Stimulated activated CD8-positive, alpha-beta memory T cell treated with anti-CD3 and anti-CD28 coated beads, Interleukin-15, amount 100 ng/mL, for 1 hour (primary cell): ENCODE measurements at places on chromosomes 3 and 15.

- DNase-seq: no peak
Observed at GRCh38 chr15:35667908-35668307, 121.9 kb upstream of the DPH6 start.

DNA sequence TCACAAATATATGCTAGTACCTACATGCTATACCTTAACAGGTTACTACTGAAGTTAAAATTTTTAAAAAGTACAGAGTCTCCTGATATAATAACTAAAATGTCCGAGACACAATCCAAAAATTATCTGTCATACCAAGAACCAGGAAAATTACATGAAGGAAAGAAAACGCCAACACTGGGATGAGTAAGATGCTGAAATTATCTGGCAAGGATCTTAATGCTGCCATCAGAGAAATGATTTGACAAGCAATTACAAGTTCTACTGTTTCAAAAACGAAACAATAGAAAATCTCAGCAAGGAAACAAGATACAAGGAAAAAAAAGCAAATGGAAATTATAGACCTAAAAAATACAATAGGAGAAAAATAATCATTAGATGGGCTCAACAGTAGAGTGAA, 92.5 kb downstream of the UBE3A start:
- DNase-seq: no peak

GRCh38 chr3:184377374-184377773, 633 bp downstream of the THPO start:
- DNase-seq: no peak

DNA sequence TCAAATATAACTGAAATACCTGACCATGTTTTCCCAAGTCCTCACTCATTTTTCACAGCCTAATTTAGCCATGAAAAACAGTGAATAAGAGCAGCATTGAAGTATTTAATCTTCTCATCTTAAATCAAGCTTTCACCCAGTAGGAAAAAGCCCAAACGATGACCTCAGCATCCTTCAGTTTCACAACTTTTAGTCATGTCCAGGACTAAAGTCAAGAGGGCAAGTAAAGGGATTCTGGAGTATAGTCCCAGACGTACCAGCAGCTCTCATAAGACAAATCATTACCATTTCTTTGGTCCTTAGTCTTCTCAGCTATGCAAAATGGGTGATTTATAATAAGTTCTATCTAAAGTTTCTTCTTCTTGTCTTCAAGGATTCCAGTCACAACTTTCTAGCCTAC, 237.3 kb downstream of the IL5RA start:
- no peak for DNase-seq

DNA sequence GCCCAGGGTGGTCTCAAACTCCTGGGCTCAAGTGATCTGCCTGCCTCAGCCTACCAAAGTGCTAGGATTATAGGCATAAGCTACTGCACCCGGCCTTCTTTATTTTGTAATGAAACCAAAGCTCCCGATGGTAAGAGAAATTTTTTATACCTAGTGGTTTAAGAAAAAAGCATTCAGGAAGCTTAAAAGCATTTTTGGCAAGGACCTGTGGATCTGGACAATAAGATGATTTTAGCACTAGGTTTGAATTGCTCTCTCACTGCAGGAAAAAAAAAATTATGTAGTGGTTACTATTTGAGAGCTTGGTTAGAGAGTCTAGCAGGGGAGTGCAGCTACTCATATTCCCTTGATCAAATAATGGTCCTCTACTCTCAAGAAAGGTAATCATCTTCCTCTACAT, 64.9 kb upstream of the PIK3R4 start:
- DNase-seq: no peak

- DNase-seq: no peak
Observed at GRCh38 chr3:109984976-109985375, 647.6 kb upstream of the DPPA4 start.

DNA sequence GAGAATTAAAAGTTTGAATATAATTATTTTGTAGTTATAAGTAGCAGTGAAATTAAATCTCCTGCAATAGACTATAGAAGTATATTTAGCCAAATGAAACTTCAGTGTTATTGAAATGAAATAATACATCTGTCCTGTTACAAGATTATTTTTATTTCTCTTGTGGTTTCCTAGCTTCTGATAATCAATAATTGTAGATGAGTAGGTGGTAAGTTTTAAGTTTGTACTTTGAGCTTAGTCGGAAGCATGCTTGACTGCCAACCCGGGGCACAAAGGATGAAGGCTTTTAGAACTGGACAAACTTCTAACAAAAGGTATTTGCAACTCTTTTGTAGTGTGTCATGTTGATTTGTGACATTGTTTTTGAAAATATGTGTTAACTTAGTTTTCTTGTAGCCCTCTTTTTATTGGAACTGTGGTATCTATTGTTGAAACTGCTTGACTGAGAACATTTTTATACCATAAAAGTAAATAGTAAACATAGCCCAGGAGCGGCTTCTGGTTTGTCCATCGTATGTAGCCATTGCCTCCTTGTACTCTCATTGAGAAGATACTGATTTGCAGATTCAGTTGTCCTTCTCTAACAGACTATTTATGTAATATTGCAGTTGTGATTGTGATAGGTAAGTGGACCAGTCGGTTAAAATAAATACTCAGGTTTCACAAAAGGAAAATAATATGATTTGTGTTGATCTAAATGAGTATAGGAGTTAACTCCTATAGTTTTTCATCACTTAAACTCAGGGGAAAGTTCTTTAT, 2.9 kb downstream of the CTNNB1 start:
- no peak for DNase-seq

DNA sequence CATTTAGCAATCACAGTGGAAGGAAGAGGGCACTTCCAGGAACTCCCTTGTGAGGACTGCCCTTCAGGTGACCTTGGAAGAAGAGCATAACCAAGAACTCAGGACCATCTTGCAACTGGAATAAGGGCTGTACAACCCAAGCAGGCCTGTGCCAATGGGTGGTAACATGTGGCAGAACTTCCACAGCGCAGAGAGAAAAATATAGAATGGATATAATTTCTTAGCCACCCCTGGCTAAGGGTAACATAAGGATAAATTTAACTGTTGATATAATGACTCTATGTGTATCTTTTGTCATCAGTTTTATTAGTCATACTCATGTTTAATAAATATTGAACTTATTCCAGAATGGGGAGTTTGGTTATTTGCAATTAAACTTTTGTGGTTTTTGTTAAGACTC, 13.4 kb upstream of the MFSD1 start:
- DNase-seq: no peak

- DNase-seq: no peak
Observed at GRCh38 chr3:122513386-122514122, 1.2 kb downstream of the KPNA1 start.

DNA sequence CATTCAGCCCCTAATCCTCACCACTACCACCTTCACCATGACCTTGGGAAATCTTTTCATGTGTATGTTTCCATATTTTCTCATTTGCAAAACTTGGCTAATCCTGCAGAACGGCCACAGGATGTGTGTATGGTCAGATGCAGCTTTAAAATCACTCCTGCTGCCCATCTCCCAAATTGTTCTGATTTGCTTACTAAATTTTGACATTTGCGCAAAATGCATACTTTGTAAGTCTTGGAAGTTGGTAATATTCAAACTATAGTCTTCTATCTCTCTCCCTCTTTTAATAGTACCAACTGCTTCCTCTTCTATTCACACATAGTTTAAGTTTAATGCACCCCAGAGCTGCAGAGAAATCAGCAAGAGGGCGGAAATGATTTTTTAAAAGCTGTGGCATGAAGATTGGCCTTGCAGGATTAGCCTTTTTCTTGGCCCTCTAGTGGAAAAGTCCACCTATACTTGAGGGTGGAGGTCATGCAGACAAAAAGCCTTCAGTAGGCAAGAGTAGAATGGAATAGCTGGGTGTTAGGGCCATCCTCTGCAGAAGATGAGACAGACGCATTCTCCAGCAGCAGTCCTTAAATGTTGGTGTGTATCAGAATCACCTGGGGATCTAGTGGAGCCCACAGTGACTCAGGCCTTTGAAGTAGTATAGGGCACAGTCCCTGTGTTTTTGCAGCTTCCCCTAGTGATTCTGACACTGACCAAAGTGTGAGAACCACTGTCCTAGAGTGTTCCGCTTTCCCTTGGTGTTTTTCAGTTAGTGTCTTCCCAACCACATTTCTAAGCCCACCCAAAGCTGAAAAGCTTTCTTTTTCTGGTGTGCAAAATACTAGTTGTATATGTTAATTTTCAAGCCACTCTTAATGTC, 181.7 kb downstream of the CHST2 start:
- DNase-seq: no peak

- DNase-seq: no peak
Observed at GRCh38 chr3:41683666-41684350, 278.1 kb downstream of the ULK4 start.

DNA sequence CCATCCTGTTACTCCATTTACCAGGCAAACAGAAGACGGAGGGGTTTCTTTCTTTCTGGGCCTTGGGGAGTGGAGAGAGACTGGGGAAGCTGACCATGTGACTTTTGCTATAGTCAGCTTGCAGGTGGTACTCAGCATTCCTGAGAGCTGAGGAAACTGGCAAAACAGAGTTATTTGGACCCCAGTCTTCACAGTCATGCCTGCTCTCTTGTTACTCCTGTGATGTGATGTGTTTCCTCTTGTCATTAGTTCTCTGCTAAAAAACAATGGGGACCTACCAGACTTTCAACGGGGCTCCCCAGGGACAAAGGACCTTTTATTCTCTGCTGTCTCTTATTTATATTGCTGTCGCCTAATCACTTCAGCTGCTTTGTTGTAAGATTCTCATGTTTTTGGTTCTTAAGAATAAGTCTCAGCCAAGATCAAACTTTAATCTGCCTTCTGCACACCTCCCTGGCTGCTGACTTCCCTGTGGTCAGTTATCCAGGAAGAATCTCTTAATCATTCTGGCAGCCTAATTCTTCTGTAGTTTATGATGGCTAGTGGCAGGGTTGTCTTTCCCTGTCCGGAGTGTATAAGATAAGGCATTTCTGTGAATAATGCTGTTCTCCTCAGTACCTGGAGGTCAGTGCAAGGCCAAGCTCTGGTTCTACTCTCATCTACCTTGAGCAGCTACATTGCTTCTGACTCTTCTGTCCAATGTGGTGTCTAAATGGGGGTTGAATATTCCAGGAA, 8.8 kb downstream of the STARD9 start:
- DNase-seq: no peak

DNA sequence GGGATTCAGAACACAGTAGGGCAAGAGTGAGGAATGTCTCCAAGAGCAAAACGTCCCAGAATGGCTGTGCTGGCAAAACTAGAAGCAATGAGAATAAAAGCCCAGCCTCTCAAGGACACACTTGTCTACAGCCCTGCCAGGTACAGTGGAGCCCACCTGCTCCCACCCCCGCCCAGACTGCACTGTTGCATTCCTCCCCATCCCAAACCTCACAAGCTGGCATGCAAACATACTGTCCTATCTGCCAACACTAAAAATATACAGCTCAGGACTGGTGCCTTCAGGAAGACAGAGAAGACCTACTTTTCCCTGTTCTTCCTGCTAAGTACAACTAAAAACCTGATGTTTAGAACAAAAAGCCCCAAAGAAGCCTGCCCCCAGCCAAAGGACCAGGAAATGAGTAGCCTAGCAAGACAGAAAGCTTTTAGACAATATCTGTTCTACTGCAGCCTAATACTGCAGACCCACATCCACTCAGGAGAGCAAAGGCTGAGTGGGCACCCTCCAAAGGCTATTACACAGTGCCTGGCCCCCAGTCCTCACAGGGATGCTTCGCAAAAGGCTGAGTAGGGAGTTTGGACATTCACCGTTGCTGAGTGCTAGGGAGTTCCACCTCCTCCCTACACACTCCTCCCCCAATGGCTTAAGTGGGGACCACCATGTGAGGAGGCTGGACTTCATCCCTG, 13.5 kb downstream of the OCA2 start:
- no peak for DNase-seq

- DNase-seq: no peak
Observed at GRCh38 chr3:134059035-134059601, 29.4 kb upstream of the SLCO2A1 start.

GRCh38 chr3:59425942-59426341, 376.1 kb upstream of the CFAP20DC start:
- DNase-seq: no peak

- no peak for DNase-seq
Observed at GRCh38 chr15:41180206-41180789, 50.3 kb downstream of the EXD1 start.

DNA sequence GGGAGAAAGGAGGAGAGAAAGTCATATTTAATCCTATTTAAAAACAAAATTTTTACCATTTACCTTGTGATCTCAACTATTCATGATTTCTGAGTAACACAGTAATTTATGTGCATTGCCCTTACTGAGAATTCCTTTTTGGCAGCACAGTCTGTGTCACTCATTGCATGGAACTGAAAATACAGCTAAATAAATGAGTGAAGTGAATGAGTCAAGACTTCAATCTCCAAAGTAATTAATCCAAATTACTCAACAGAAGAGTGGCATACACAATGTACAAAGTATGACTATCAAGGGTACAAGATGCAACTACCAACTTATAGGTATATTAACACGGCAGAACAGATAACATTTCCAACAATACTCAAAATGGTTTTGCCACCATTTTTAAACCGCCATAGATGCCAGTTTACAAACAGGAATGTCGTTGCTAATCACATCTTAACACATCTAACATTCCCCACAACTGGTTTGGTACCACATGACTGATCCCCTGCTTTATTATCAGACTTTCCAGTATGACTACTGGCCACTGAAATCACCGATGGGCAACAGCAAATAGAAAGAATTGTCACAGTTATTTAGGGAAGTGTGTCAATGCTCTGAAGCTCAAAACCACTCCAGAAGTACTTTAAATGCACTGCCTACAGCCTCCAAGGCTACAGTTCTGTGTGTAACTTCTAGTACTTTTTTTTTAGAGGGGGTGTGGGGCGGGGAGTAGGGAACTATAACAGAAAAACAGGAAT, 410.4 kb downstream of the SHQ1 start:
- no peak for DNase-seq

DNA sequence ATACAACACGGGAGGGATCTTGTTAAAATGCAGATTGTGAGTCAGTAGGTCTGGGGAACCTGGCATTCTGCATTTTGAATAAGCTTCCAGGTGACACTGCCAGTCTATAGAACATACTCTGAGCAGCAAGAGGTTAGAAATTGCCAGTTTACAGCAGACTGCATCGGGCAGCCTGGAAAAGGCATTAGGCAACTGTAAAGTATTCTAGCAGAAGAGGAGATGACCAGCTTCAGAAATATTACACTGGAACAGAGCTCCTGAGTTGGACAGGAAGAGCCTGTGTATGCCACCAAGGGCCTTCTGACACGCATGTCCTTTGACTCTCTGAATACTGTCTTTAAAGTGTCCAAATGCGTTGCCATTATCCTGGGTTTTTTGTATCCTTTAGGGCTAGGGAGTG, 2.5 kb upstream of the ACAN start:
- no peak for DNase-seq

GRCh38 chr3:133410191-133410892, 10.5 kb downstream of the BFSP2 start:
- DNase-seq: no peak

- no peak for DNase-seq
Observed at GRCh38 chr3:129077222-129077621, 16.6 kb downstream of the GP9 start.

DNA sequence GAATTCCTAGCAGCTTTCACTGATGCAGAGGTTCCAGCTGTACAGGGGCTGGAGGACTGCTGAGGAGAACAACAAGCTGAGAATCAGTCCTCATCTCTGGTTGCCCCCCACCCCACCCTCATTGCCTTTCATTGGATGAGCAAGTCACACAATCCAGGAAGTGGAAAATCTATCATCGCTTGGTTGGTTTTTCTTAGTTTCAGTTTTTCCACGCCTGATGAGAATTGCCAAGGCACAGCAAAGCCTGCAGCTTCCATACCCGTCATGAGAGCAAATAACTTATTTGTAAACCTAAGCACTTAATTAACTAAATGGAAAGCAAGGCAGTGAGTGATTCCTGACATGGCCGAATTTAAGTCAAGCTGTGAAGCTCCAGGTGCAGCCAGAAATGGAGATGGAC, 21.4 kb upstream of the LIPC start:
- peak; percentile 2 for DNase-seq

GRCh38 chr3:65596571-65597225, 442.0 kb downstream of the MAGI1 start:
- DNase-seq: no peak
